Gastroesophageal sphincter (tissue), 4 donors: ENCODE measurements at places on chromosomes 11 and 22. TPM values are rescaled to one million over a fixed set of nuclear protein-coding genes. Genes with fewer than 3 reads are reported as not detected.

GRCh38 chr11:34620820-34621792 lies at the start of gene EHF:
EHF (plus strand) TSS chr11:34621093; CDS start chr11:34642631, 21,538 bp downstream.
- no peak for ATAC-seq

- ATAC-seq: no peak
Observed at GRCh38 chr11:43327987-43328386, 16.2 kb downstream of the API5 start.

GRCh38 chr11:132062541-132062940 lies 692.1 kb downstream of the NTM start:
- ATAC-seq: no peak

- ATAC-seq: no peak
Observed at GRCh38 chr11:3830730-3831129, 10.0 kb downstream of the RHOG start.

GRCh38 chr11:19444231-19444630 lies 203.5 kb upstream of the E2F8 start:
- ATAC-seq: peak; percentile 53

GRCh38 chr11:32044158-32044863 lies 46.6 kb upstream of the RCN1 start:
- no peak for ATAC-seq

GRCh38 chr22:26958378-26958777 lies 301.0 kb downstream of the MIAT start:
- no peak for ATAC-seq

GRCh38 chr11:57321388-57322255 lies 3.1 kb downstream of the TNKS1BP1 start:
- no peak for ATAC-seq

- ATAC-seq: no peak
Observed at GRCh38 chr11:108606070-108606469, 12.5 kb upstream of the EXPH5 start.

DNA sequence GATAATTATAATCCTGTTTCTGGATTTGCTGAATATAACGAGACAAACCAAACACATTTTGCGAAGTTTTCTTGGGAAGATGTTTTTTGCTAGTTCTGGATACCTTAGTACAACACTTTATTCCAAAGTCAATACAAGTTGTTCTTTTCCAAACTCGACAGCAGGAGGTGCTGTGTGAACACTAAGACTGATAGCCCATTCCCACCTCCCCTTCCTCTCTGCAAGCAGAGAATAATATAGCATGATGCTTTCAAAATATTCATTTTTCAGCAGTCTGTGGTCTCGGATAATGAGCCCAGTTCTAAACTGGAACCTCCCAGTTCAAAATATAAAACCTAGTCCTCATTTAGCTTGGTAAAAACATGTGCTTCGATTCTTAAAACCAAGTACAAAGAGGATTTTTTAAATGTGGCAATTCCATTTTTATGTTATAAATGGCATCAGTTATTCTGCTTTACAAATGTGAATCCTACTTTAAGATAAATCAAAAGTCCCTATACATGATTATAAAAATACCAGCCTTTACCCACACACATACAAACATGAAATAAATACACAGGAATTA lies 129.1 kb downstream of the DCDC1 start:
- ATAC-seq: no peak

GRCh38 chr11:14643697-14644225 lies at the start of gene PDE3B:
PDE3B (plus strand) TSS chr11:14643804; CDS start chr11:14644076, 272 bp downstream.
- peak; percentile 90 for ATAC-seq

GRCh38 chr22:37275622-37276021 lies 6.7 kb upstream of the CYTH4 start:
- ATAC-seq: no peak

- ATAC-seq: no peak
Observed at GRCh38 chr11:63445720-63446119, 45.2 kb downstream of the PLAAT5 start.

- no peak for ATAC-seq
Observed at GRCh38 chr11:126918556-126918955, 82.0 kb downstream of the KIRREL3 start.

- peak; percentile 44 for ATAC-seq
Observed at GRCh38 chr22:31046539-31047226, 34.4 kb upstream of the SMTN start.

DNA sequence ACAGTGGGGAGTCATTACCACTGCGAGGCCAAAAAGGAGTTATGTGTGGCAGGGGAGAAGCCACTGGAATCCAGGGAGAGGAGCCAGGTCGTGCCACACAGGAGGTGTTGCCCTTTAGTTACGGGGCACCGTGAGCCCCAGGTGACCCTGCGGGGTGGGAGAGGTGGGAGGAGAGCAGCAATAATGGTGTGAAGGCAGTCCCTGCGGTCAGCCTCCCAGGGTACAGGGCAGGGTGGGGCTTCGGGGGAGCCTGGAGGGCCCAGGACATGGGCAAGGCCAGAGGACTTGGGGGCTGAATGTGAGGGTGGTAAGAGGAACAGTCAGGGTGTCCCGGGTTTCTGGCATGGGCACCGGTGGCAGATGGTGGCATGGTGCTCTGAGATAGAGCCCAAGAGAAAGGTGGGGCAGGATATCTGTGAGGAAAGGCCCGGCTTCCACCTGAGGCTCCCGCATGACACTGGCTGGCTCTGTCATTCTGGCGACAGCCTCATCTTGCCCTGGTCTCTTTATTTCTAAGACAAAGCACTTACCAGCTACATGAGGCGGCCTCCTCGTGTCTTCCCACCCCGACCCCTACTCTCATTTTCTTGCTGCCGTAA lies 82.6 kb upstream of the LMO1 start:
- ATAC-seq: no peak

DNA sequence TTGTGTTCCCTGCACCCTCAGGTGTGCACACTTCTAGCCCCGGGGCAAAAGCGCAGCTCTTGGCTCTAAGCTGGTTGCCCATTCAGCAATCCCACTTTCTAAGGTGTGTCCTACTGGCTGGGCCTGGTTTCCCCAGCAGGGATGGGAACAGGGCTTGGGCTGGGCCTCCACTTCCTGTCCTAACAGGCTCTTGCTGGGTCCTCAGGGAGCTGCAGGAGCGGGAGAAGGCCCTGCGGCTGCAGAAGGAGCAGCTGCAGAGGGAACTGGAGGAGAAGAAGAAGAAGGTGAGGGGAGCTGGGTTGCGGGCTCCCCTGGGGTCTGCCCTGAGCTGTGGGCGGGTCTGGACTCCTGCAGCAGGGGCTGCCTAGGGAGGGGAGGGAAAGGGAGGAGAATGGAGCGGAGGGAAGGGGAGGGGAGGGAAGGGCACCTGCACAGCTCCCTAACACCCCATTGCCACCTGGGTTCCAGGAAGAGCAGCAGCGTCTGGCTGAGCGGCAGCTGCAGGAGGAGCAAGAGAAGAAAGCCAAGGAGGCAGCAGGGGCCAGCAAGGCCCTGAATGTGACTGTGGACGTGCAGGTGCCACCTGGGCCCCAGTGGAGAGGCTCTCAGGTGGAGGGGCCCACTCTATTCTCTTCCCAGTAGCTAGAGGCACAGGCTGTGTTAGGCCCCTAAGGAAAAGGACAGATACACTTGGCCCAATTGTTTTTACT lies 24.6 kb downstream of the INCENP start:
- no peak for ATAC-seq

GRCh38 chr11:99918761-99919160 lies 768.3 kb upstream of the ARHGAP42 start:
- no peak for ATAC-seq

GRCh38 chr11:30377347-30377746 lies 54.4 kb downstream of the ARL14EP start:
- ATAC-seq: no peak

- ATAC-seq: no peak
Observed at GRCh38 chr11:44591557-44591956, 26.1 kb downstream of the CD82 start.

GRCh38 chr11:64687204-64687603 lies 35.8 kb downstream of the NRXN2 start:
- ATAC-seq: peak; percentile 33

DNA sequence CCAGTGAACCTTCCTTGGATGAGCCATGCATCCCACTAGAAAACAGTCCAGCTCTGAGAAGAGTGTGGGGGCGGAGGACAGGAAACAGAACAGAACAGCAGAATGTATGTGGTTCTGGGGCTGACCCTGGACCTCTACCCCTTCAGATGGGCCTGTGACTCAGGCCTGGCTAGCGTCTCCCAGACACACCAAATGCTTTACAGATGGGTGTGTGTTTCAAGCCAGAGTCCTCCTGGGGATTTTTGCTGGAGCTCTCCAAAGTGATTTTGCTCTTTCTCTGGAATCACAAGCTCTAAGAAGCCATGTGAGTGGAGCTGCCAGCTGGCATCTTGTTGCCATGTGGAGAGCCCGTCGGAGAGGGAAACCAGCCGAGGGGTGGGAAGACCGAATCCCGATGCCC lies 13.2 kb upstream of the C1QTNF4 start:
- ATAC-seq: peak; percentile 60

GRCh38 chr11:57746920-57747319 lies 4.7 kb downstream of the BTBD18 start:
- ATAC-seq: no peak

- ATAC-seq: no peak
Observed at GRCh38 chr11:7418061-7418460, 67.2 kb upstream of the OLFML1 start.

DNA sequence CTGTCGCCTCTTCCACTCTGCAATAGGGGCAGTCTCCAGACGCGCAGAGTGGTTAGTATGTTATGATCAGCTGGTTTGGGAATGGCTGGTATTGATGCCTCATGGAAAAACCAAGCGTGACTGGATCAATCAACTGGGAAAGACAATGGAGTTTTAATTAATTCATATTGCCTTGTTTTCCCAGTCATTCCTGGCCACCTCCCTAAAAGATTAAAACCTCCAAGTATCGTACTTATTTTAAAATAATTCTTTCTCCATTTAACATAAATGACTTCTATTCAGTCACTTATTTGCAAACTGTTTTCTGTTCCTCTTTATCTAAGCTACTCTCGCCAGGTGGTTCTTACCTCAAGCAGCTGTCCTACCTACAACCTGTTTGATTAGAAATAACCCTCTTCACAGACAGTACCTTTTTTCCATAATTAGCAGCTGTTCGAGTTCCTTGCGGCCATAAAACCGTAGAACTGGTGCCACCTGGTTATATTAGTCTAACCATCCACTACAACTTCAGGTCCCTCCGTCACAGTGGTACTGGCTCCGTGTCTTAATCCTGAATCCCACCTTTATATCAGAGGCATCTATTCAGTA lies 898 bp downstream of the ZNF215 start:
- ATAC-seq: no peak

DNA sequence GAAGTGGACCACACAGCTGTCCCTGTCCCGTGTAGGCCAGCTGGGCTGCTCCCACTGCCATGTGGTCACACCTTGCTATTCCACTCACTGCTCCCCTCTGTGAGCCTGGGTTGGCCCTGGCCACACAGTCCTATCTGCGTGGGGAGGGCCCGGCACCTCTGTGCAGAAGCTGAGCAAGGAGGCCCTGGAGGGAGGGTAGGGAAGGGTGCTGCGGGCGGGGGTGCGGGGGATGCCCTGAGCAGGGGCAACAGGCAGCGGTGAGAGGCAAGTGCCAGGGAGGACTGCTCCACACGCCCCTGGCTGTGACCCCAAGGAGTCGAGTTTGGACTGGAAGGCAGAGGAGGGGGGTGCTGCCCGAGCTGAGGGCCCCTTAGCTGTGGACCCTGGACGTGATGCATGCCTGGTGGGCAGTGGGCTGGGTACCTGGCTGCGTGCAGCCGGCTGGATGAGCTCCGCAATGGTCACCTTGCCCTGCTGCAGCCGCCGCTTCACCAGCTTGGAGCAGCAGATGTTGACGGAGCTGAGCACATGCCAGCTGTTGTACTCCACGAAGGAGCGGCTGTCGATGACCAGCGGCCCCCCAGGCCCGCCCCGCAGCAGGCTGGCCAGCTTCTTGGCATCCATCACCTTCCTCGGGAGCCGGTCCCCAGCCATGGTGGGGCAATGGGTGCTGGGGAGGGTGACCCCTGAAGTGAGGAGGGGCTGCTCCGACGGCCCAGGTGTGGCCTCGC lies 6.7 kb downstream of the DUSP8 start:
- no peak for ATAC-seq

- no peak for ATAC-seq
Observed at GRCh38 chr11:66951927-66952337, 6.3 kb downstream of the PC start.

Gene OR52H1
- total RNA-seq: not detected

Gene NEFH
- total RNA-seq: 1.3 TPM

Gene CRYAB
- 316 TPM for total RNA-seq

Gene THAP7
- 49.0 TPM for total RNA-seq

Gene AQP11
- 1.1 TPM for total RNA-seq

Gene RGL4
- total RNA-seq: 0.27 TPM

Gene OR4A16
- not detected for total RNA-seq

Gene GGT1
- total RNA-seq: 4.8 TPM

Gene TBX10
- not detected for total RNA-seq

Gene GGTLC2
- not detected for total RNA-seq

Gene PYGM
- total RNA-seq: 55.2 TPM

Gene CHRM1
- 0.27 TPM for total RNA-seq

Gene HBG2
- not detected for total RNA-seq

Gene PITPNM1
- 18.7 TPM for total RNA-seq

Gene APOA1
- not detected for total RNA-seq
